ENCODE measurements at places on chromosomes 5 and 9.

GRCh38 chr9:134618833-134619447 is 22.7 kb upstream of the COL5A1 start:
- DNase-seq: no peak

GRCh38 chr9:109893241-109893640 is 113.2 kb downstream of the PALM2AKAP2 start:
- DNase-seq: no peak

DNA sequence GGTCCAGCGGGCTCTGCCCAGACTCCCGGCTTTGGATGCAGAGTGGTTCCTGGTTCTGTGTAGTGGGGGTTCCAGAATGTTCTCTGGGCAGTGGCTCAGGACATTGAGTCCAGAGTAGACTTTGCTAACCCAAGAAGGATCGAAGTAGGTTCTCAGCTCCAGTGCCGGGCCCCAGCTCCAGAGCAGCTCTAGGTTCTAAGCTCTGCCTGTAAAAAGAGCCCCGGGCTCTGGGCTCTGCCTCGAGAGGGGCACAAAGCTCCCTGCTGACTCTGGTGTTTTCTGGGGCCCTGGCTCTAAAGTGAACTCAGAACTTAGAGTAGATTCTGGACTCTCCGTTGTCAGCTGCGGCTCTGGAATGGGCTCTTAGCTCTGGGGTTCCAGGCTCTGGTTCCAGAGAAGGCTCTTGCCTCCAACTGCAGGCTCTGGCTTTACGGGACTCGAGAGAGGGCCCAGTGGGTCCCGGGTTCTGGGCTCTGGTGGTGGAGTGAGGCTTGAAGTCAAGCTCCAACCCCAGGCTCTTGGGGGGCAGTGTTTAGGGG is 414 bp downstream of the WDR38 start:
- DNase-seq: no peak

GRCh38 chr5:174872271-174872670 is 147.9 kb downstream of the MSX2 start:
- DNase-seq: no peak

DNA sequence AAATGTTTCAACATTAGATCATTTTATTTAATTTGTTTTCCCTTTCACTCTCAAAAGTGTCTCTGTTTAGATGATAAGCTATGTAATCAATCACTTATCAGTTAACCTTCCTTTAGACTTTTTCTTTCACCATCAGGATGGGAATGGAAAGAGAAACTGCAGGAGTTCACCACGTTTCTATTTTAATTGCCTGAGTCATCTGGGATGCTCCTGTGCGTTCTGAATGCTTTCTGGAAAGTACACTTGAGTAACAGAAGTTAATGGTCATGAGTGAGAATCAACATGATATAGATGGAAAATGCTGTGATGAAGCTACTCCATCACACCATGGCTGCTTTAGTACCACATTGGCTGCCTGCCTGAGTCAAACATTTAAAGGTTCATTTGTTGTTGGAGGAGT is 783.3 kb upstream of the CDH9 start:
- DNase-seq: no peak

DNA sequence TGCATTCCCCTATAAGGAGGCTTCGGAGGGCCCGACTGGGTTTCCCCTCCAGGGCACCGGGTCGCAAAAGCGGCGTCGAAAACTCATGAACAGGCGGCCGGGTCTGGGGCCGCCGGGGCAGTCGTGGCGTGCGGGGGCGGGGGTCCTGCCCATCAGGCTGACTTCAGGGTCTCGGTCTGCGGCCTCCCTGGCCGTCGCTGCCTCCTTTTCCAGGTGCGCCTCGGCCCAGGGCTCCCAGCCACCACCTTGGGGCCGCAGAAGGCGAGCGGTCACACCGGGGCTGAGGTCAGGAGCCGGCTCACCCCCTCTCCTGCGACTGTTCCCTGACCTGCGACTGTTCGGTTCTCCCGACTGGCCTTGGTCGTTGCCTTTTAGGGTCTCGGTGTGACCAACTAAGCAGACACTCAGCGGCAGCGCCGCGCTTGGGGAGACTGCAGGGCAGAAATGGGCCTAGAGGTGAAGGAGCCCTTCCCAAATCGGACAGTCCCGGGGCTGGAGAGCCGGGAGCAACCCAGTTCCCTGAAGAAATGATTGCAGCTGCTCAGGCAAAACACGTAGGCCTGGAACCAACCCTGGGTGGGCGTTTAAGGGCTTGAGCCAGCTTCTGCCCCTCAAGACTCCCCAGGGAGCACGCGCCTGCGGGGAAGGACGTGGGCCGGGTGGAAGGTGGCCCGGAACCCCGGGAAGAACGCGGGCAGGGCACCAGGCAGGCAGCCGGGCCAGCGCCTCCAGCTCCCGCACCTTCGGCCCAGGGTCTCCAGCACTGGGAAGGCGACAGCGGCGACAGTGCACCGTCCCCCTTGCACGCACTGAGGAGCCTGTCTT is 11.2 kb downstream of the IRX2 start:
- DNase-seq: no peak

DNA sequence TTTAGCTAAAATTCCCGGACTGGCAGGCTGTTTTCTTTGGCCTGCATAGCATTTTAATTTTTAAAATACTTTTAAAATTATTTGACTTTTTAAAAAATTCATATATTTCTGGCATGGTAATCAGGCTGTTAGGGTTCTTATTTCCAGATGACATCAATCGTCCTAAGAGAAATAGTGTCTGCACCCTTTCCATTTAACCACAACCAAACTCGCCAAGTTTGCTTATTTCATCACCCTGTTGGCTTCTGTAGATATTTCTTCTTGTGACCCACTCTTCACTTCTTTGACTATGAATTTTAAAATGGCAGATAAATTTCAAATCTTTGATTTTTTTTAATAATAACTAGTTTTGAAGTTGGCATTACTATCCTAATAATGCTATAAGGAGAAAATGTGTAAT is 675.7 kb upstream of the FTMT start:
- DNase-seq: no peak

- DNase-seq: no peak
Observed at GRCh38 chr9:99169982-99170761, 51.6 kb downstream of the ALG2 start.

- no peak for DNase-seq
Observed at GRCh38 chr5:56097055-56097454, 102.3 kb upstream of the IL6ST start.

DNA sequence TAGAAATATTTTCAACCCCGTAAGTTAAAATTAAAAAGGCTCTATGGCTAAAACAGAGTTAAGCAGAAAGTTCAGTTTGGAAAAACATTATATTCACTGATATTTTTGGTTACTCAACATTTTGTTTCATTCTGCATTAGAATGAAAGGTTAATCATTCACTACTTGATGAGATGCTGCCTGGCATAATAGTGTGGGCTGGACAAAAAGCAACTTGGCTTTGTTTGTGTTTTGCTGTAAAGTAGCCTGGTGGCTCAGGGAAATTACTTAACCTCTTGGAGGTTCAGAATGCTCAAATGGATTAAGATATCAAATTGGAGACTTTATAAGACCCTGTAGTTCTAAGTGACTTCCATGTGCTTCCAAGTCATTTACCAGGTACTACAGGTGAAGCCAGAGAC is 367.4 kb upstream of the TRPC7 start:
- DNase-seq: no peak

GRCh38 chr5:75020016-75020656 is 32.2 kb downstream of the GCNT4 start:
- no peak for DNase-seq

DNA sequence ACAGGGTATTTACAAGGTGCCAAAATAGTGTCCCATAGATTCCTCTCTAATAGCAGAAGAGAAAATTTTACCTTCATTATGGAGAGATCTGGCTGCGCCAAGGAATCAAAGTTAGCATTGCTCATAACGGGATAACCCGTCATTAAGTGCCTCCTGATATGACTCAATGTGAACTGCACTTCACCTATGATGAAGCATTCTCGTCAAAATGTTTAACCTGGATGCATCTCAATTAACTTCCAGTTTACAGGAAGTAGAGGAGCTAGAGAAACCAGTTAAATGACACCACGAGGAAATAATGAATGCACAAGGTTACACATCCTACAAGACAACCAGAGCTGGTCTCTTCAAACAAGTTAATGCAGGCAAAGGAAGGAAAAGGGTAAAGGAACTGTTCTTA is 17.2 kb downstream of the FBXW11 start:
- DNase-seq: no peak

GRCh38 chr5:76544268-76544926 is 78.8 kb downstream of the F2RL2 start:
- DNase-seq: no peak

DNA sequence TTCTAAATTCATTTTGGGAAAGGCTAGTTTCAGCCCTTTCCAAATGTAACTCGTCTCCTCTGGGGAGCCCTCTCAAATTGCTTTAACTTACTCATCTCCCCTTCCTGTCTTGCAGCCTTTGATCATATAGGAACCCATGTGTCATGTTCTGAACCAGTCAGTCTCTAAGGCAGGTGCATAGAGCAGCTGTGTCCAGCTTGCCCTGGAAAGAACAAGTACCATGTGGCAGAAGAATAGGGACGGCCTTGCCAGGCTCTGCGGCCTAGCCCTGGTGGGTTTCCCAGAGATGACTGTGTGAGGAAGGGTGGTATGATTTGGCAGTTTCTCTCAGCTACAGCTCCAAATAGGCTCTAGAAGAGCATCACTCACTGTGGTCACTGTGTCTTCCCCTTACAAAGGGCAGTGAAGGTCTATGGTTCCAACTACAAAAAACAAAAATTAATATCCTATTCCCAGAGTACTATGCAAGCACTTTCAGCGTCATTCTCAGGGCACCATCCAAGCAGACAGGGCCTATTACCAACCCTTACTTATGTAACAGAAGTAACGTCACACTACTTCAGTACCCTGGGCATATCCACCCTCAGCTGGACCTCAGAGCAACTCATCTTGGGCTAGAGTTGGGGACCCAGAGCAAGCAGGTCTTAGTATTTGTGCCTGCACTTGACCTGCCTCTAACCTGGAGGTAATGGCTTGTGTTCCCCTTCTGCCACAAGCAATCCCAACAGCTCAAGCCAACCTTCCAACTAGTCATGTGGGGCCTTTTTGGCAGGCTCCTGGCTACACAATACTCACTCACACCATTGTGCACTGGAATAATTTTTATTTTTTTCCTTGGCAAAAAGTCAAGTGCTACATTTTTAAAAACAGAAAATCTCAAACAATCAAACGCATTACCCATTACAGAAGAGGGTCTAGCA is 37.2 kb upstream of the UBAP2 start:
- DNase-seq: no peak

- no peak for DNase-seq
Observed at GRCh38 chr9:4080921-4081895, 218.7 kb downstream of the GLIS3 start.

- no peak for DNase-seq
Observed at GRCh38 chr5:125505115-125505514, 758.7 kb upstream of the ZNF608 start.
